Stimulated activated CD4-positive, alpha-beta T cell treated with anti-CD3 and anti-CD28 coated beads, TNF-alpha, amount 100 ng/mL, for 1 hour (primary cell): ENCODE measurements at places on chromosomes 11 and 22.

DNA sequence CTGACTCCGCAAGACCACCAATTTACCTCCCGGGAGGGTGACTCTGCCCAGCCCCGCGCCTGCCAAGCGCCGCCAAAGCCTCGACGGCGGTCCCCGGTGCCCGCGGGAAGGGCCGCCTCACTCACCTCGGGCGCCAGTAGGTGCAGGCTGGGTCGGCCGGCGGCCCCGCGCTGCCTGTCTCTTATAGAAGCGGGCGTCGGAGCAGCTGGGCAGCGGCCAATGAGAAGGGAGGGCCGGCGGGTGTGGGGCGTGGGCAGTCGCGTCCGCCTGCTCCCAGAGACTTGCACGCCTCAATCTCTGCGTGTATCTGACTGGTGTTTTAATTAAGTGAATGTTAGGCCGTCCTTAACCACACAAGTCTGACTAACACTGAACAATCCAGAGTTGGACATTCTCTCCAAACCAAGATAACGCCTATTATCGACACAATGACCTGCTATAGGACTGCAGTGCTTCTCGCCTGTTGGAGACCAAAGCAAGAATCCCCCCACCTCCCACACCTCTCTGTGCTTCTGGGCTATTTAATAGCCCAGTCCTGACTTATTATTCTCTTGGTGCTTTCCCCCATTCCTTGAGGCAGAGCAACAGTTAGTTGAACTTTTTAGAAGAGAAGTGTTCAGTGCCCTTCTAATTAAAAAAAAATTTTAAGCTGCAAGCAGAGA, at the start of gene TPH1:
Gene TPH1, minus strand, starts transcription at position 154 of the 662 bp plus-strand sequence. CDS start 5,507 bp downstream, outside the sequence.
- no peak for DNase-seq

GRCh38 chr11:16596231-16596630, 142.2 kb upstream of the C11orf58 start:
- DNase-seq = no peak

DNA sequence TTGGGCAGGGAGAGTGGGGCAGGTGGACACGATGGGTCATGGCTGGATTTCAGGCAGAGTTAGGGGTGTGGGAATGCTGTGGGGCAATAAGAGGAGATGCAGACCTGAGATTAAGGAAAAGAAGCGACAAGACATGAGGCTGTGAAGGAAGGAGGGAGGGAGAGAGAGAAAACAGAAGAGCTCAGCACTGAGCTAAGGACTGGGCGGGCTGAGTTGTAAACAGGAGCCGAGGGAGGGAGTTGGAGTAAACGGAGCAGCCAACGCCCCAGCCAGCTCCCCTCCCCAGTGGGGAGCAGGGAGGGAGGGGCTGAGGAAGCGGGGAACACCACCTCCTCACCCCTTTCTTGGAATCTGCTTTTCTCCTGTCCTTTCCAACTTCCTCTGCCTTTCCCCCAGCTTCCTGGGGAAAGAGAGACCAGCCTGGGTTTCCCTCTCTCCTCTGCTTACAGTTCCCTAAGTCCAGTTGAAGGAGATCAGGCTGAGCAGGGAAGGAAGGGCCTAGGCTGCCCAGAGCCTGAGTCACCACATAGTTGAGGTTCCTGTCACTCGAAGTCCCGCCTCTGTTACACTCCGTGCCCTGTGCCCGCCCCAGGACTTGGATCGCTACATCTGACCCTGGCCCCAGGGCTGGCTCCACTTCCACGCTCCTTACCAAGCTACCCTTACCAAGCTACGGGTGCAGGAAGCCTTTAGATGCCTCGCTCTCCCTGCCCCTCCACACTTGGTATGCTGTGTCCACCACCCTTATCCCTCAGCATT, 6.7 kb upstream of the AHNAK start:
- DNase-seq = no peak

DNA sequence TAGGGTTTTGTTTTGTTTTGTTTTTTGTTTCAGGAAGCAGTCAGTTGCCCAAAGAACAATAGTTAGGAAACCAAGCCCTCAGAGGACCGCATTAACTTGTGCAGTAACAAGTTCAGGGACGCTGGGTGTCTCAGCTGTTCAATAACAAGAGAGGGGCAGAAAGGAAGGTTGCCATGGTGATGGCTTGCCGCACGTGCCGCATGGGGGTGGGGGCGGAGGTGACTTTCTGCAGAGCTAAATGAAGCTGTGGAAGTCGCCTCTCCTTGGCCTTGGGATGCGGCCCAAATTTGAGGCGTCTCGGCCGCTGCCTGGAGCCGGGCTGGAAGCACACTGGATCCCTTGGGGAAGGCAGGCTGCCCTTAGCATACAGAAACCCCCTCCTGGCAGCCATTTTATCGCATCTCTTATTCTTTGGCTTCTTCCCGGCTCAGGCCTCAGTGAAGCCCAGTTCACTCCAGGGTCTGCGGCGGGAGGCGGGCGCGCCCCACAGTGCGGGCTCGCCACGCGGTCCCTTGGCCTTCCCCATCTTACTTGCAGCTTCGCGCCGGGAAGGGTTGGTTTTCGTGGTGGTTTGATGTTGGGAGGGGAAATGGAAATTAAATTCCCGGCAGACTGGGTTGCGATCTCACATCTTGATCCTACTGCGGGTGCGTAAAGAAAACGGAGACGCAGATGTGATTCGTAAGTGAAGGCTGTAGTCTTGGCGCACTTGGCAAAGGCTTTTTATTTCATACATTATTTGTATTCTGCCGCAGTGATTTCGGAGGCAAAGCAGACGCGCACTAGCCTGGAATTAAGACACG, 94.3 kb downstream of the SLC17A6 start:
- no peak for DNase-seq

GRCh38 chr11:3903207-3903896, 47.9 kb downstream of the STIM1 start:
- DNase-seq = no peak

GRCh38 chr22:50526834-50527801, 1.7 kb upstream of the SCO2 start:
- DNase-seq = no peak

DNA sequence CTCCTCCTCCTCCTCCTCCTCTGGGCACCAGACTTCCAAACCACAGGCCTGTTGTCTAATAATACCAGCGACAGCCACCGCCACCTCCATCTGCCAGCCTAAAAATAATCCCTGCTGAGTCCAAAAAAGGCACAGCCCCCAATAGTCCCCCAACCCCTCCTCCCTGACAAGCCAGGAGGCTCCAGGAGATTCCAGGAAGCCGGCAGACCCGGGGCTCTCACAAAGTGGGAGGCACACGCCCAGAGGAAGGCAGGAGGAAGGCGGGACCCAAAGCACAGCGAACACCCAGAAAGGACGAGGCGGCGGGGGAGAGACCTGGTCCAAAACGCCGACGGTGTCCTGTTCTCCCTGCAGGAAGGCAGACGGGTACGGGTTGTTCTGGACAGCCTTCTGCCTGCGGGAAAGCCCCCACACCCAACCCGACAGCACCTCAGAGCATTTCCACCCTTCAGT, 5.9 kb downstream of the IGSF9B start:
- no peak for DNase-seq

DNA sequence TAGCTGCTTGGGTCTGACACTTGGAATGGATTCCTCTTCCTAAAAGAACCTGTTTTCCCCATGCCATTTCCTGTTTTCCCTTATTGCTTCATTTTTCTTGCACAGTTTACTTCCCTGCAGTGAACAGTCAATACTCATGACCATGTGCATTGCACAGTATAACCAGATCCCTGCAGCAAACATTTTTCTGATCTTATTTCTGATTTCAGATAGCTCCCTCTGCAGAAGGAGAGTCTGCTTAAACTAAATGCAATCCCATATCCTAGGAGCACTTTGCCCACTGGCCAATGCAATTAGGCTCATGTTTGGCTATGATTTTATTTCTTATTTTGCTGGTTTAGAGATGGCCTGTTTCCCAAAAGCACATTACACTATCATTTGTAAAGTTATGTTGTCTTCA, 96.7 kb upstream of the CD44 start:
- DNase-seq = no peak

DNA sequence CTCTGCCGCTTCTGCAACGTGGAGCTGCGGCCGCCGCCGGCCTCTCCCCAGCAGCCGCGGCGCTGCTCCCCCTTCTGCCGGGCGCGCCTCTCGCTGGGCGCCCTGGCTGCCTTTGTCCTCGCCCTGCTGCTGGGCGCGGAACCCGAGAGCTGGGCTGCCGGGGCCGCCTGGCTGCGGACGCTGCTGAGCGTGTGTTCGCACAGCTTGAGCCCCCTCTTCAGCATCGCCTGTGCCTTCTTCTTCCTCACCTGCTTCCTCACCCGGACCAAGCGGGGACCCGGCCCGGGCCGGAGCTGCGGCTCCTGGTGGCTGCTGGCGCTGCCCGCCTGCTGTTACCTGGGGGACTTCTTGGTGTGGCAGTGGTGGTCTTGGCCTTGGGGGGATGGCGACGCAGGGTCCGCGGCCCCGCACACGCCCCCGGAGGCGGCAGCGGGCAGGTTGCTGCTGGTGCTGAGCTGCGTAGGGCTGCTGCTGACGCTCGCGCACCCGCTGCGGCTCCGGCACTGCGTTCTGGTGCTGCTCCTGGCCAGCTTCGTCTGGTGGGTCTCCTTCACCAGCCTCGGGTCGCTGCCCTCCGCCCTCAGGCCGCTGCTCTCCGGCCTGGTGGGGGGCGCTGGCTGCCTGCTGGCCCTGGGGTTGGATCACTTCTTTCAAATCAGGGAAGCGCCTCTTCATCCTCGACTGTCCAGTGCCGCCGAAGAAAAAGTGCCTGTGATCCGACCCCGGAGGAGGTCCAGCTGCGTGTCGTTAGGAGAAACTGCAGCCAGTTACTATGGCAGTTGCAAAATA, 816 bp downstream of the PDE3B start:
- no peak for DNase-seq

DNA sequence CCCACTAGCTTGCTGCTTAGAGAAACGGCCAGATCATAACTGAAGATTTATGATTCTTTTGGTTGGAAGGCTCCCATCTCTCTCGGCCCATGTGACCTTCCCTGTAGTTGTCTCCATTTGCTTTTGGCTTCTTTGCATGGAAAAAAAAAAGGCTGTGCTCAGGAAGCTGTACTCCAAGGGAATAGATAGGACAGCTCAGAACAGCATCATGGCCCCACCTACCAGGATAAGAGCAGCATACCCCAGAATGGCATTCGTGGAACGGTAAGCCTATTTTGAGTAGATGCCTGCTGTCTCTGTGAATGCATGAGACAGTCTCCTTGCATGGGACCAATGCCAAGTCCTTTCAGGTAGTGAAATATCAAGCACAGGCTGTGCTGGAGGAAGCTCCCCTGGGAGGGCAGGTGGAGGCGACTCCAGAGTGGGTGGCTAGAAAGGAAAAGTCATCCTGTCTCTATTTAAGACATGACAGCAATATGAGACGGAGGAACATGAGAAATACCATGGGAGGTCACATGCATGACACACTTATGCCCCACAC, 94.1 kb upstream of the AMOTL1 start:
- no peak for DNase-seq

DNA sequence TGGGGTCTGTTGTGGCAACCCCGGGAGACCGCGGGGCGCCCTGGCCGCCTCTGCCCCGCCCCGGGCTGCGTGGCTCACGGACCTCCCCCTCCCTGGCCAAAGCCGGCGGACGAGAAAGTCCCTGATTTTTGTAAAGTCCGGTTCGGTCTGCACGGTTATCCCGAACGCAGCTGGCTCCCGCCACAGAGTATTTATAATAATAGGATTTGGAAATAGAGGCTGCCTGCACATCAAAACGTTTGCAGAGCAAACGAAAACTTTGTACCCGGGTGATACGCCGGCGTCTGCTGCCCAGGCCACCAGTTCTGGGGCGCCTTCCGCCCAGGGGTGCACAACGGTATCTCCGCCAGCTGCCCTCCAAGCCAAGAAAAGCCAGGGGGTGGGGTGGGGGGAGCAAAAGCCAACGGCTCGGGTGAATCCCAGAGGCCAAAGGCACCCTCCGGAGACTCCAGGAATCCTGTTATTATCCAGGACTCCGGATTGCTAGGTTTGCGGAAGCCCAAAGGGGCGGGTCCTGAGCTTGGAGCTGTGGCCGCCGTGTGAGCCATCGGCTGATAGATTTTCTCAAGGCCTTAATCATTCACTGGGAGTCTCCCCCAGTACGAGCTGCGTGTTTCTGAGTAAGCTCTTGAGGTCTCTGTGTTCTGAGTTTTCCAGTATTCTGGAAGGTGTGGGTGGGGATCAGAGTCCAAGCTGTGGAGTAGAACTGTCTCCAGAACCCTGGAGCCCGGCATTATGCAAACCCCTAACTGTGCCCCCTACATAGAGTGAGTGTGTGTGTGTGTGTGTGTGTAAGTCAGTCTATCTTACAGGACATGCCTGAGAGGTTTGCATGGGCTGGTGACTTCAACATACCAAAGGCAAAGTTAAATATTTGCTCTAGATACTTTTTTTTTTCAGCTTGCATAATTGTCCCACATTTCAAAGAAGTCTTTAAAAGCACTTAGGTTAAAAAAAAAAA, 673 bp upstream of the SHANK2 start:
- no peak for DNase-seq

GRCh38 chr11:11608783-11609232, 13.0 kb downstream of the GALNT18 start:
- DNase-seq = no peak

DNA sequence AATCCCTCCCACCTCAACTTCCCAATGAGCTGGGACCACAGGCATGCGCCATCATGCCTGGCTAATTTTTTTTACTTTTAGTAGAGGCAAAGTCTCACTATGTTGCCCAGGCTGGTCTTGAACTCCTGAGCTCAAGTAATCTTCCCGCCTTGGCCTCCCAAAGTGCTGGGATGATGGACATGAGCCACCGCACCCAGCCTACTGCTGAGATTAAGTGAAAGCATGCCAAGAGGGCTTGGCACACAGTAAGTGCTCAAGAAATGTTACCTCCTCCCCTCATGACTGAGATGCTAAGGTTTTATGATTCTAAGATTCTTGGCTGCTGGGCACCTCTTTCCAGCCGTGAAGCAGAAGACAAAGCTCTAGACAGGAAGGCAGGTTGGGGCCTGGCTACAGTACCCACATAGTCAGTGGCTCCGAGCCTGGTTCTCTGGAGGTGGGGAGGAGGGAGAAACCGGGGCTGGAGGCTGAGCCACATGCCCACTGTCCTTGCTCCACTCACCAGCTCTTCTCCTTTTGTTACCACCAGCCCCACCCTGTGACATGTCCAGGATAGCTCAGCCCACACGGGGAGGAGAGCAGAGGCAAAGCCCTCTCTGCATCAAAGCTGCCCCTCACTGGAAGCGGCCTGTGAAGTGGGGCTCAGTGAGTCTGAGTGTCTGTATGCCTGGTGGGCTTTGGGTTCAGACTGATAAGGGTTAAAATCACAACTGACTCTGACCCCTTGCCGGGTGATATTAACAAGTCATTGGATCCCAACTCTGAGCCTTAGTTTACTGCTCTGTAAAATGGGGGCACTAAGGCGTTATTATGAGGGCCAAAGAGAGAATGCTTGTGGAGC, 12.9 kb downstream of the ARHGEF17 start:
- no peak for DNase-seq

GRCh38 chr11:133386262-133386661, 146.0 kb downstream of the OPCML start:
- no peak for DNase-seq
